Activated naive CD8-positive, alpha-beta T cell treated with anti-CD3 and anti-CD28 coated beads, Interleukin-2, amount 50 U/mL, for 16 hours (primary cell): ENCODE measurements at places on chromosomes 7 and 10.
A peak's percentile ranks its signal among the peaks of the same experiment; 100 is the strongest.

DNA sequence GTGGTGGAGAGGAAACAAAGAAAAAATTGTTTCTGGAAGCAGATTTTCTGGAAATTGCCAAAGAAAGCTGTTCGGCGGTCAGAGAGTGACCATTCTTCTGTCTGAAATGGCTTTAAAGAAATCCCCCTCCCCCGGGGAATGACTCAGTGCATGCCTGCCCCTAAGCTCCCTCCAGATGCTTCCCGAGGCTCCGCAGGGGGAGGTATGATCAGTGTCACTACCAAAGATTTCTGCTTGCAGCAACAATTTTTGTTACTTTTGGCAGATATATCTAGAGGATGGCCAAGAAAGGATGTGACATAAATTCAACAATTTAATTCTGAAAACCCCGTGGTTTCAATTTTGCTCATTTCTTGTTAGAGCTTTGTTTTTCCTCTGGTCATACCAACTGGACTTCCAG is 163.9 kb downstream of the JCAD start:
- DNase-seq: no peak

DNA sequence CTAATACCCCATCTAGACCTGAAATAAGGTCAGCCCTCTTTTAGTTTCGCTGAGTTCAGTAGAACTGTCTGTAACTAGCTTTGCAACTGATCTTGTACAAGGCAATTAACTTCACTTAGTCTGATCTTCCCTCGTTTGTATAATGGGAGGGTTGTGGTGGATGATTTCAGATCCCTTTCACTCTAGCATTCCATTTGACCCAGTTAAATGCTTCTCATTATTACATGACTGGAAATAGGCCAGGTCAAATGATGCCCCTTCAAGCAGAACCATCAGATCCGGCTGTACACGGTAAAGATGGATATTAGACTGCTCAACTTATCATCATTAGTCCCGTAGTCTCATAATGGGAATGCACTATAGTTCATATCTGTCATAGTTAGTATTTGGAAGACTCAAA is 1009.0 kb downstream of the LRMDA start:
- DNase-seq: no peak

DNA sequence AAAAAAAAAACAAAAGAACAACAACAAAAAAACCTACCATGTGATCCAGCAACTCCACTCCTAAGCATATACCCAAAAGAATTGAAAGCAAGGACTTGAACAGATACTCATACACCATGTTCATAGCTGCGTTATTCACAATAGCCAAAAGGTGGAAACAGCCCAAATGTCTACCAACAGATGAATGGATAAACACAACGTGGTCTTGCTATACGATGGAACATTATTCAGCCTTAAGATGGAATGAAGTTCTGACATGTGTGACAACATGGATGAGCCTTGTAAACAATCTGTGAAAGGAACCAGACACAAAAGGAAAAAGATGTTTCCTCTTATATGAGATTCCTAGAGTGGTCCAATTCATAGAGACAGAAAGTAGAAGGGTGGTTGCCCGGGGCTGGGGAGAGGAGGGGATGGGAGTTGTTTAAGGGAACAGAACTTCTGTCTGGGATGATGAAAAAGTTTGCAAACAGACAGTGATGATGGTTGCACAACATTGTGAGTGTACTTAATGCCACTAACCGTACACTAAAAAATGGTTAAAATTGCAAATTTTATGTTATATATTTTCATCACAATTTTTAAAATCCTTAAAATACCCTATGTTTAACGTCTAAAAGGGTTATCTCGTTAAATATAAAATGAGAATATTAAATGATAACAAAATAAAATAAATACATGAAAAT is 11.6 kb downstream of the CLEC2L start:
- DNase-seq: no peak

DNA sequence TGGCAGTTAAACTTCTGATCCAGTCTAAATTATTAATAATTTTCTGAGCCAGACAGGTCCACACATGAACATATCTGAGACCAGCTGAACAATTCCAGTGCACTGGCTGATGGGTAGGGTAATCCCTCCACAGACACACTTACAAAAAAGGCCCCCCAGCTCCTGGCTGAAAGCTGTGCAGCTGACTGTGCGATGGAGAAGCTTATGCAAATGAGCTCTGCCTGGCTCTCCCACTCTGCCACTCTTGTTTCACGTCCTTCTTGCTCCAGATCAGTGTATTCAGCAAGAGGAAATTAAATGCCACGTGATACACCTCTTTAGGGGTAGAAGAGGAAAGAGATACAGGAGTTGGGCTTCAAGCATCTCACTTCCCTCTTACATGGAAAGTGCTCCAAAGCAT is 76.4 kb upstream of the FEZF1 start:
- DNase-seq: no peak

GRCh38 chr7:130379019-130379418 is 1.3 kb upstream of the CPA1 start:
- DNase-seq: no peak

DNA sequence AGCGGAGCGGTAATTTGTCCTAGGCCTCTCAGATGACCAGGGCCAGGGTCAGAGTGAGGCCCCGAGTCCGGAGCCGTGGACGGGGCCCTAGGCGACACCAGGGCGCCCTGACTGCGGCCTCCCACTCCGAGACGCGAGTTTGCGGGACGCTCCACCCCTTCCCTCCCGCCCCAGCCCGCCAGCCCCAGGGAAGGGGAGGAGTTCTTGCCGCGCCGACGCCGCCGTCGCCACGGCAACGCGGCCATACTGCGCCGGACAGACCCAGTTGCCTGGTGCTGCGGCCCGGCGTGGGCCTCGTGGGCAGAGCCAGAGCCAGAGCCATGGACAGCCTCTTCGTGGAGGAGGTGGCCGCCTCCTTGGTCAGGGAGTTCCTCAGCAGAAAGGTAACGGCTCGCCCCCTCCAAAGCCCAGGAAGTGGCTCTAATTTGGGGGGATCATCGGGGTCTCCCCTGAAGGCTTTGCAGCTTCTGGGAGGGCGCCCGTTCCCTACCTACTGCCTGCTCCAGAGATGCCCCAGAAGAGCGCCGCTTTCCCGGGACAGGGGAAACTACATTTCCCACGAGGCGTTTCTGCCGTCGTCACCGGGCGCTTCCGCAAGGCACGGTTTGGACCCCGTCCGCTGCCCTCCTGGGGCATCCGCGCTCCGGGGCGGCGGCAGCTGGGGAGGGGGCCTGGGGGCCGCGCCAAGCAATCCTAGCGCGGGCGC is at the start of gene MINDY4:
Gene MINDY4 (plus strand): TSS at position 244 of the 706 bp plus-strand sequence. CDS start 77 bp downstream, at position 321.
- peak; percentile 29 for DNase-seq

DNA sequence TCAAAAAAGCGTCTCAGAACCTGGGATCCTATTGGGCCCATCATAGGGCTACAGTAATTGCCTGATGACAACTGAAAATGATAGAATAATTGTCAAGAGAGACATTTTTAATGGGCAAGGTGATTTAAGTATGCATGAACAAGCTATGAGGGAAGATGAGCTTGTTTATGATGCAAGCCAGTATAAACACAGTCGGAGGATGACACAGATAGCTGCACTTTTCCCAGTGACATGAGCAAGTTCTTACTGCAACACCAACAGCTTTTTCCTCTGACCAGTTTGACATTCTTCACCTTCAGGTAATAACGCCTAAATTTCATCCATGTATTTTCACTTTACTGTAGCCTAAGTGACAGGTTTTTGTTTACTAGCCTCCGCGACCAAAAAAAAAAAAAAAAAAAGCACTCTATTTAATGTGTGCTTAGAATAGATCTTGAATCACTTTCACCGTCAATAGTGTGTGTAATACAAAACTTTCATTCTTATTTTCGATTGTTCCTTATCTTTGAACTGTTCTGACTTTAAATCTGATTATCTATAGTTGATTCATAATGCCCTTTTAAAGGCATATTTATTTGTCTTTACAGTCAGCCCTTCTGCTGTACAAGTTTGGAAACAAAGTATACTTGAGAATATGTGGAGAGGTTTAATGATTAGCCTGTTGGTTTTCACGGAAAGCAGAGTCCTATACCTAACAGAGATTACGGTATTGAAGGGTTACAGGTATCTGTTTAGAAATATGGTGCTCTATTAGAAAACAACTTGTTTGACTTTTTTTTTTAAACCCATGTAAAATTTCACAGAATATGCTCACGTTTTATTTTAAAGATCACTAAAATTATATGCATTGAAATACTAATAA is 1.7 kb downstream of the FOXP2 start:
- DNase-seq: no peak

DNA sequence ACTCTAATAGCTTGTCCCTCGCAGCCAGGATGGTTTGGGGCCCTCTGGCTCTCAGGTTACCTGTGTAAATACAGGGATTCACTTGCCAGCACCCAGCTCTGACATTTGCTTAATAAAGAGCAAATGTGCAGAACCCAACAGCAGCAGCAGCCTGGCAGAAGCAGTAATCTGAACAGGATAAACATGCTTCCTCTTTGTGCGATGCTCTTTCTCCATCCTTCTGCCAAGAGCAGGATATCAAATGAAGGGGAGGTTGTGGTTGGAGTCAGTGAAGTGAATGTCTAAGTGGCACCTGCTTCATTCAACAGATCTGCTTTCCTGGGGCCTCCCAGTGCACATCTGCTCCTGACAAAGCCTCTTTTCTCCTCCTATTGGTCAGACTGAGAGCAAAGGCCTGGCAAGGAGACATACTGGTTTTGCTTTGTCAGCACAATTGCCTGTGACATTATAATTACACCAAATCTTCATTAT is 130.3 kb downstream of the NRF1 start:
- DNase-seq: no peak

- no peak for DNase-seq
Measured at GRCh38 chr7:132777414-132777813, 201.1 kb upstream of the PLXNA4 start.

- no peak for DNase-seq
Measured at GRCh38 chr10:101749047-101750016, 26.6 kb downstream of the FGF8 start.

GRCh38 chr10:69051710-69052487 is 36.0 kb upstream of the SRGN start:
- DNase-seq: no peak

- no peak for DNase-seq
Measured at GRCh38 chr10:65847436-65848230, 1078.2 kb upstream of the LRRTM3 start.

- no peak for DNase-seq
Measured at GRCh38 chr10:77921395-77921794, 5.2 kb downstream of the DLG5 start.

- no peak for DNase-seq
Measured at GRCh38 chr10:102419269-102420180, 940 bp upstream of the PSD start.

- no peak for DNase-seq
Measured at GRCh38 chr10:43155741-43156140, 17.5 kb downstream of the CSGALNACT2 start.

- no peak for DNase-seq
Measured at GRCh38 chr7:113128031-113128430, 9.7 kb upstream of the SMIM30 start.
